Right lung (tissue), 10 donors: ENCODE measurements at places on chromosomes 2 and 18. TPM values are rescaled to one million over a fixed set of nuclear protein-coding genes. Genes with fewer than 3 reads are reported as not detected.
A peak's percentile ranks its signal among the peaks of the same experiment; 100 is the strongest.

DNA sequence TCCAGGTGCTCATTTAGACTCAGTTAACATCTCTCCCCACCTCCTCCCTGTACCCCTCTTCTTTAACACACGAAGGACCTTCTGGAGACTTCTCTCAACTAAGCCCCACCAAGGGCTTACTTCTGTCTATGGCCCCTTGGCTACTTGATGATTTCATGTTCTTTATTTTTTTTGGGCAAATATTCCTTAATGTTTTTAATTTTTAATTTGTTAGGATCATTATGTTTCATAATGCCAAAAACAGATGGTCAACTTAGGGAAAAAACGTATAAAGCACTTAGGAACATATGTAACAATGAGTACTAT, 25.9 kb downstream of the IL37 start:
- DNase-seq, result no peak

FAP gene
- 39.7 TPM for polyA plus RNA-seq

DNA sequence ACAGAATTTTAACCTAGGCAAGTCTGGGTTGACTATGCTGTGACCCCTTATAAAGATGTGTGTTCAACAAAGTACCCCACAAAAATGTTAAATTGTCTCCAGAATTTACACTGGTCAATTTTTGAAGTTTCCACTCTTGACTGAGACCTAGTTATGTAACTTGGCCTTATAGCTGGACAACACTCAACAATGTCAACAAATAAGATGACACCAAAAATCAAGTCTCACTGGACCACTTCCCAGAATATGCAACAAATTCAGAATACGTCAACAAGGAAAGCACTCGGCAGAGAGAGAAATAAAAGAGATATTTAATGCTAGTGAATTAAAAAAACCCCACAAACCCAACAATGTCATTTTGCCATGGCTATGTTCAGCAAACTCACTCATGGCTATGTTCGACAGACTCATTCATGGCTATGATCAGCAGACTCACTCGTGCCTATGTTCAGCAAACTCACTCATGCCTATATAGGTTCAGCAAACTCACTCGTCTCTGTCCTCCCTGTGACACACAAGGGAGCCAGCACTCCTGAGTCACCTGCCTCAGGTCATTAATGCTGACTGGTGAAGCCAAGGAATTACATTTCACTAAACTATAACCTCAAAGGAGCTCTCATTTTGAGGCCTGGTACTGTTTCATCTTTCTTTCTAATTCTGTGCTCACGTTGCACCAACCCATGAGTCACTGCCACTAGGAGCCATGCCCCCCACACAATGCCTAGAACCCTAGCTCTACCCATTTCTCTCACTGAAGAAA, 72.7 kb downstream of the PTPN2 start:
- no peak for DNase-seq

CCDC178 gene
- polyA plus RNA-seq, result 1.3 TPM

TDRD15 gene
- not detected for polyA plus RNA-seq

GRCh38 chr2:27042985-27043634, 8.4 kb upstream of the AGBL5 start:
- DNase-seq, result no peak

DNA sequence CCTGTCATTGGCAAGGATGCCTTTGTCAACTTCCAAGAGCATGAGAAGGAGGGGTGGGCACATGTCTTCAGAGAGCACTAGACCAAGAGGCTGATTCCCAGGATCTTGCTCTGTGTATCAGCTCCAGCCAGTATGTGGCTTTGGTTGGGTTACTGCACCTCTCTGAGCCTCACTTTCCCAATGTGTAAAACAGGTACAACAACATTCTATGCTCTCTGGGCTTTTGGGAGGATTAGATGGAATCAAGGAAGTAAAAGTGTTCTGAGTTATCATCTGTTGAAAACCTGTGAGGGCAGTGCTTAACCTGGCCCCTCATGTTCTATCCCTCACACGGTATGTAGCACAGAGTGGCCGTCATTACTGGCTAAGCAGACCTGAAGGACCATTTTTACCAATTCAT, 103.9 kb downstream of the FHOD3 start:
- no peak for DNase-seq

GRCh38 chr18:13522256-13522655, 204.1 kb downstream of the FAM210A start:
- no peak for DNase-seq

MCM6 gene
- polyA plus RNA-seq, result 46.3 TPM

POTEC gene
- polyA plus RNA-seq, result not detected

CRACDL gene
- 7.2 TPM for polyA plus RNA-seq

- no peak for DNase-seq
These were observed 142.5 kb downstream of the MTCL1 start for GRCh38 chr18:8847900-8848299.

DNA sequence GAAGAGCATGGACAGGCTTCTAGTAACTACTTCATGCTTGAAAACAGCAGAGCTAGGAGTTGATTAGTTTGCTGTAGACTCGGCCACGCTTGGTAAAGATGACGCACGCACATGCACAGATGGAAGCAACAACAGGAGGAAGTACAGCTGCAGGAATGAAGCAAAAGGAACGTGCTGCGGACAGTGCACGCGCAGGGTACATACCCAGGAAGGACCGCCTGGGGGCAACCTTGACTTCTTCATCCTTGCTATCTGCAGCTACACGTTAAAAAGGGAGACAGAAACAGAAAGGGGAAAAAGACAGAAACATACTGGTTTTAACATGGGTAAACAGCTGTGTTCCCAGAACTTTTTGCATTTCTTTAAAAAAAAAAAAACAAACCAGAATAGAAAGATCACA, 17.7 kb downstream of the SLC66A2 start:
- DNase-seq, result no peak

MTCL1 gene
- polyA plus RNA-seq, result 16.7 TPM

DNA sequence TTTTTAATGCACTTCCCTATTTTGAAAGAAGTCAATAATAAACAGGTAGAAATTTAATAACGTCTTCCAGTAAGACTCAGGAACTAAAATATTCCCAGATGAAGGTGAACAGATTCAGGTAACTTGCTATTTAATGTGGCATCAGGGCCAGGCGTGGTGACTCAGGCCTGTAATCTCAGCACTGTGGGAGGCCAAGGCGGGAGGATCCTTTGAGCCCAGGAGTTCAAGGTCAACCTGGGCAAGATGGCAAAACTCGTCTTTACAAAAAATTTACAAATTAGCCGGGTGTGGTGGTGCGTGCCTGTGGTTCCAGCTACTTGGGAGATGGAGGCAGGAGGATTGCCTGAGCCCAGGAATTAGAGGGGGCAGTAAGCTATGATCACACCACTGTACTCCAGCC, 81.8 kb downstream of the NXPH2 start:
- no peak for DNase-seq

ILKAP gene
- 48.6 TPM for polyA plus RNA-seq

- DNase-seq, result no peak
These were observed 12.2 kb downstream of the PKDCC start for GRCh38 chr2:42060028-42060427.

DNA sequence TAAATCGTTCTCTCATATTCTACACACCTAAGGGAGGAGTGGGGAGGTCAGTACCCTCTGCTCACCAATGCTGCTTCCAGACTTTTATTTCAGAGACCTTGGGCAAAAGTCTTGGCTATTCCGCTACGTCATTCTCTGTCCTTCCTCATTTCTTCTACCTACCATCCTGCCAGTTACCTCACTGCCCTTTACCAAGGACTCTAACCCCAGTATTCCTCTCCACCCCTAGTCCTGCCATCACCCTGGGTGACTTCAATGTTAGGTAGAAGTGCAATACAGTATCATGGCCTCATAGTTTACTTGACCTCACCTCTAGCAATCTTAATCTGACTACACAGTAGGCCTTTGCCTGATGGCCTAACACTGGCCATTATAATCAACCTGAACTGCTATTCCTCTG, 27.8 kb downstream of the RTN4 start:
- DNase-seq, result no peak

DYNAP gene
- polyA plus RNA-seq, result not detected

DNA sequence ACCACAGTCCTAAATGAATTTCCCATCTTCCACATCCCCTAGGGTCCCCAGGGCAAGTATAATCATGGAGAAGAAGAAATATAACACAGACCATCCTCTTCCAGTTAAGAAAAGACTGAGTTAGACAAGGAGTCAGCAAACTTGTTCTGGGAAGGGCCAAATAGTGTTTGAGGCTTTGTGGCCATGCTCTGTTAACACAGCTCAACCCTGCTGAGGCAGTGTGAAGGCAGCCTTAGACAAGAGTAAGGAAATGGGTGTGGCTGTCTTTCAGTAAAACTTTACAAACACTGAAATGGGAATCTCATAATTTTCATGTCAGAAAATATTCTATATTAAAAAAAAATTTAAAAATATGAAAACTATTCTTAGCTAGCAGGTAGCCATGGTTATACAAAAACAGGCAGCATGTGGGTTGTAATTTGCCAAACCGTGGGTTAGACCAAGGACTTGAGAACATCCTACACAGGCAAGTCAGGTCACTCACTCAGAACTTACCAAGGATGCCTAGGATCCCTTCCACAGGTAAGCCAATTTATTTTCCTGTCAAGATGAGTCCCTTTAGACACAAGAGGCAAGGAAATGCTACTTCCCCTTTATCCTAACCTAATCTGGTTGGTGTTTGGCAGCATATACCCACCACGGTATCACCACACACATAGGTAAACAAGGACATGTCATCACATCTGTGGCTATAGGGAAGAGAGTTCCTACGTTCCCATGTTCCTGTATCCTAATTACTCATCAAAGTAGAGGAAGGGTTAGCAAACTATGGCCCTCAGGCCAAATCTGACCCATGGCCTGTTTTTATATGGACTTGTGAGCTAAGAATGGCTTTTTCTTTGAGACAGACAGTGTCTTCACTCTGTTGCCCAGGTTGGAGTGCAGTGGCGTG, 31.9 kb downstream of the C2orf74 start:
- no peak for DNase-seq

TNFAIP6 gene
- polyA plus RNA-seq, result 2.4 TPM

- DNase-seq, result no peak
These were observed 281.7 kb downstream of the CCDC85A start for GRCh38 chr2:56465491-56465890.

- DNase-seq, result no peak
These were observed 115.4 kb downstream of the MRO start for GRCh38 chr18:50704357-50704940.

DNA sequence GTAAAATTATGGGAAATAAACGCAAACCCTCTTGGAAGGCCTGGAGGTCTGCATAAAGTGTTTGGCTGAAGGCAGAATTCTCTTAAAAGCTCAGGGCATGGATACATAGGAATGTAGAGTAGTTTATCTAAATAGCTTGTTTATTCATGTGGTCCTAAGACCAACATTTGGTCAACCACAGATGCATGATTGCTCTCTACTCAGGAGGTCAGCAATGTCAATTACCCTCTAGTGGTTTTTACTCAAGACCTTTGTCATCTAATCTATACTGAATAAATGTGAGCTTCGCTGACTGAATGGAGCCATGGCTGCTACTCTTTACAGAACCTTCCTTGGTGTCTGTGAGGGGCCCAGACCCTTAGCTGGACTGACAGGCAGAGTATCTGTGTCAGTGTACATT, 139.8 kb downstream of the ATL2 start:
- DNase-seq, result no peak

CPLX4 gene
- not detected for polyA plus RNA-seq

- DNase-seq, result peak; percentile 26
These were observed 200.1 kb downstream of the SLC39A10 start for GRCh38 chr2:195857132-195857531.

GRCh38 chr2:96906729-96907114, 36.8 kb upstream of the SEMA4C start:
- DNase-seq, result peak; percentile 66

INO80B gene
- 30.1 TPM for polyA plus RNA-seq

FBXO41 gene
- 1.6 TPM for polyA plus RNA-seq

- no peak for DNase-seq
These were observed 15.5 kb downstream of the SLC66A2 start for GRCh38 chr18:79935925-79936324.

SLC35F6 gene
- polyA plus RNA-seq, result 9.4 TPM

DNA sequence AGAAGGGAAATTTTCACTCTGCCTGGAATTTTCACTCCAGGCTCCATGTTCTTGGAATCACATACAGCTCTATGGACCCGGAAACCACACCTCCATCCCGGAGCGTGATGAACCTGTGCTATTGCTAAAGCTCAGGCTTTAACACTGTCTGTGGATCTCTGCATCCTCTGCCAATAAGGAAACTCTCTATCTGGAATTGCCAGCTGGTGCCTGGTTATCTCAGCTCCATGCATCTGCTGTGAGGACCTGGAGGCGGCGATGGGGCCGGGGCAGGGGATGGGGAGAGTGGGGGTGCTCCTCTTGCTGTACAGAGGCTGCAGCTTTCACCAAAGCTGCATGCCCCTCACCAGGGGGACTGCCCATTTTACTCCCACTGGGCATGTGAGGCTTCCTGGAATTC, 754.0 kb upstream of the SOX11 start:
- no peak for DNase-seq

DNA sequence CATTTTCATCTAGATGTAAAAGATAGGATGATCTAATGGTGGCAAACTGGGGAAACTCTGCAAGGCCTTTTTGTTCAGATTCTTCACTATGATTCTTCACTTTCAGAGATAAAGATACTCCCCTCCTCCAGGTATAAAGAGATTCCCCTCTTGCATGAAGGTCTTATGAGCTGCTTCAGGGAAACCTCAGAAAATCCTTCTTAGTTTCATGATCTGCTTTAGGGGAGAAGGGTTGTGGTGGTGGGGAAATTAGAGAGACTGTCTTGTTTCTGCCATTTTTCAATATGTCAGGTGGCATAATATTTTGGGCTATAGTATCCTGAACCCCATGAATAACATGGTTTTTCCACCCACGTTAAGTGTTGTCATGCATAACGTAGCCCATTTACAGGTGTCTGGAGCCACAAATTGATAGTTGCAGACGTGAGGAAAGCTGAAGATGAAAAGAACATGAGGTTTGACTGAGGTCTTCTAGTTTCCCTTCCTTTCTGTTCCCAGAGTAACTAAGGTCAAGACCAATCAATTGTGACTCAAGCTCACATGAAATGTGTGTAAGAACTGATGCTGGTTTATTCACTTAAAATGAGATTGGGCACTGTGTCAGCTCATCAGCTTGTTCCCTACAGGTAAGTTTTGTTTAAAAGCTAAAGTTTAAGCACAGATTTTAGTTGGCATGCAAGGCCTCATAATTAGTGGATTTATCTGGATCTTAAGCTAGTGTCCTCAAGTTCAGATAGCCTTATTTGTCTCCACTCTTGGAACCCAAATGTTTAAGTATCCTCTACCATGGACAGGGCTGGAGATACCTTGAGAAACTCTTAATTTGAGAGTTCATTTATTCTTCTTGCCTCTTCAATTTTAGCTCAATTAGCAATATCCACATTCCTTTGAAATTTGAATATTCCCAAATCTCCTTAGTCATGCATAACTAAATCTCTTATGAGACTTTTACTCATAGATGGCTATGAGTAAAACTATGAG, 304.5 kb upstream of the FANCL start:
- DNase-seq, result no peak

MAPRE3 gene
- 10.9 TPM for polyA plus RNA-seq

LTBP1 gene
- polyA plus RNA-seq, result 59.9 TPM

HOXD10 gene
- not detected for polyA plus RNA-seq
